Progenitor cell of endocrine pancreas (in vitro differentiated cells): ENCODE measurements at places on chromosomes 1 and 21.

DNA sequence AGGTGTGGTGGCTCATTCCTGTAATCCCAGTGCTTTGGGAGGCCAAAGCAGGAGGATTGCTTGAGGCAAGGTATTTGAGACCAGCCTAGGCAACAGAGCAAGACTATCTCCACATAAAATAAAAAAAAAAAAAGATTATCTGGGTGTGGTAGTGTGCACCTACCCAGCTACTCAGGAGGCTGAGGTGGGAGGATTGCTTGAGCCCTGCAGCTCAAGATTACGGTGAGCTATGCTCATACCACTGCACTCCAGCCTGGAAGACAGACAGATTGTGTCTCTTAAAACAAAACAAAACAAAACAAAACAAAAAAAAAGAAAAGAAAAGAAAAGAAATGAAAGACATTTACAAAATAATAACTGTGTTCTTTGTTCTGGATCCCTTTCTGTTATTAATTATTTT lies 6.1 kb upstream of the TLCD4 start:
- no peak overlapping the region for H3K4me3 ChIP-seq
- no peaks in the 10 kb centered on the region for H3K36me3 ChIP-seq
- no peak overlapping the region for H3K27ac ChIP-seq
- DNase-seq: no peak
- no peaks in the 10 kb centered on the region for H3K27me3 ChIP-seq

DNA sequence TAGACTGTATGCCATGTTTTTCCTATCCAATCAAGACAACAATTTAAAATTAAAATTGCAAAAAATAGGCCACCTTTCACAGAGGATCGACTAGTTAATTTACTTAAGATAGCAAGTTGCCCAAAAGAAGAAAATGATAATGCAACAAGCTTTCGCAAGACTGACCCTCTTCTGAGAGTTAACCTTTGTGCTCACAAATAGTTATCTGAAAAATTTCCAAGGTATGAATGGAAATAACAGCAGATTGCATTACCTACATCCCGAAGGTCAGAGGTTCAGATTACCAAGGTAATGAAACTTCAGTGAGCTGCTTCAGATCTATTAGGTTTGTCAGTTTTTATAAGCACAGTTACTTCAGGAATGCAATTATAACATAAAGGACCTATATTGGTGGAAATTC lies 298.0 kb downstream of the KCTD3 start:
- H3K4me1 ChIP-seq: peaks cover 5% of the 10 kb centered on the region
- no peak overlapping the region for H3K27ac ChIP-seq
- no peak overlapping the region for H3K4me3 ChIP-seq
- H3K27me3 ChIP-seq: peaks cover 3% of the 10 kb centered on the region

DNA sequence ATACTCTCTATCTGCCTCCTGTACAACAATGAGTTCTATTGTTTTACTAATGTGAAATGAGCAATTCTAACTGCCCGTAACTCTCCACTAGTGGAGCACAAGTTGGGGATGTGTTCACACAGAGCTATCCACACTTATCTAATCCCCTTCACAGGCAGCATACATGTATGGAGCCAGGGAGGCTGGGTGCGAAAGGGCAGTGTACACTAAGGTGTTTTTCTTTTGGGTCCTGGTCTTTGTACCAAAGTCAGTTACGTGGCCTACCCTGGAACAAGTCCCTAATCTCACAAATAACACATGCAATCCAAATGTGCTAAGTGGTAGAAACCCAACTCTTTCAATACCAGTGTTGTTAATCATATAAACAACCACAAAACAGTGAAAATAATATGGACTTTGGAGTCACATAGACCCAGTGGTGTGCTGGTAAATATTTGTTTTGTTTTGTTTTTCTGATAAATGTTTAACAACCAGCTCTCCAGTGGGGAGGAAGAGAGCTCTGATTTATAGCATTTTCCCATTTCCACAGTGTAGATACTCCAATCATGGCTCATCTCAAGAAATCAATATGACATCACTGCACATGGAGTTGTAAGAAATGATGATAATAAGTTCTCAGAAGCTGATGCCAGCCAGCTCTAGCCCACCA lies 319.9 kb upstream of the DUSP10 start:
- no peaks in the 10 kb centered on the region for H3K27me3 ChIP-seq
- DNase-seq: no peak
- H3K4me1 ChIP-seq: peaks cover 20% of the 10 kb centered on the region
- peak overlapping the region; percentile 45 for H3K27ac ChIP-seq
- no peak overlapping the region for H3K4me3 ChIP-seq
- no peaks in the 10 kb centered on the region for H3K36me3 ChIP-seq

DNA sequence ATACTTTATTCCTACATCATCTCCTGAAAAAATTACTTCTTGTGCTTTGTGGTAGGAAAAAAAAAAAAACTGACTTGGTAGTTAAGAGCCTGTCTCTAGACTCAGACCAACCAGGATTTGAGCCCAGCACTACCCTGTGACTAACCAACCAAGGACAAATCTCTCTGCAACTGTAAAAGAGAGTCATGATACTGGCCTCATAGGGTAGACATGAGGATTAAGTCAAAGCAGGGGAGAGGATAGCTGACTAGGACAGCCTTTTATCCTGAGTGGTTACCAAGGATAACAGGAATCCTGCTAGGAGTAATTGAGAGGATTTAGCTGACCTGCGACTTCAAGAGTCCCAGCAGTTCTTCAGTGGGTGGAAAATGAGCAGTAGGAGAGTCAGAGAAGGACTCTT lies 112.8 kb downstream of the C1orf21 start:
- no peaks in the 10 kb centered on the region for H3K27me3 ChIP-seq
- no peak for DNase-seq
- H3K4me3 ChIP-seq: no peak overlapping the region
- H3K4me1 ChIP-seq: peaks cover 2% of the 10 kb centered on the region
- no peaks in the 10 kb centered on the region for H3K36me3 ChIP-seq

DNA sequence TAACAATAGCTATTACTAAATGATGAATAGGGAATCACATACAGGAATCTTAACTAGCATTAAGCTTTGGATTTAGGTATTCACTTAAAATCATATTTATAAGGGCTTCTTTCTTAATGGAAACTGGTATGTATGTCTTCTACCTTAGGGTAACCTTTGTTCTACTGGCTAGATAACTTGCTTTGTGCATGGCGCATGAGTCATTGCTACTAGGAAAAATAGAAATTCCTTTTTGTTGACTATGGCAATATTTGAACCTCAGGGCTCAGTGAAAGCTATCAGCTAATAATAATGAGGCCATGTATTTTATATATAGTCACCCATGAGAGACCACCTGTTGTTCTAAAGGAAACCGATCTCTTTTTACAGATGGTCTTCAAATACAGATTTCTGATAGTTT lies 72.5 kb downstream of the RPS6KC1 start:
- peaks cover 19% of the 10 kb centered on the region for H3K4me1 ChIP-seq
- no peak overlapping the region for H3K4me3 ChIP-seq
- no peaks in the 10 kb centered on the region for H3K27me3 ChIP-seq
- H3K27ac ChIP-seq: no peak overlapping the region
- peaks cover 2% of the 10 kb centered on the region for H3K36me3 ChIP-seq

DNA sequence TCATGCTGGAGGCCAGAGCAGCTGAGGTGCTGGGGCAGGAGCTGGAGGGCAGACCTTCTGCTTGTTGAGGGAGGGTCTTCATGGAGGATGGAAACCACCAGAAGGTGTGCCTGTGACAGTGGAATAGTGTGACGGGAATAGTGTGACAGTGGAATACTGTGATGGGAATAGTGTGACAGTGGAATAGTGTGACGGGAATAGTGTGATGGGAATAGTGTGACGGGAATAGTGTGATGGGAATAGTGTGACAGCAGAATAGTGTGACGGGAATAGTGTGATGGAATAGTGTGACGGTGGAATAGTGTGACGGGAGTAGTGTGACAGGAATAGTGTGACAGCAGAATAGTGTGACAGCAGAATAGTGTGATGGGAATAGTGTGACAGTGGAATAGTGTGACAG lies 325.1 kb downstream of the HHAT start:
- H3K4me3 ChIP-seq: no peak overlapping the region
- H3K27ac ChIP-seq: no peak overlapping the region
- DNase-seq: no peak
- no peaks in the 10 kb centered on the region for H3K27me3 ChIP-seq
- H3K36me3 ChIP-seq: peaks cover 6% of the 10 kb centered on the region

DNA sequence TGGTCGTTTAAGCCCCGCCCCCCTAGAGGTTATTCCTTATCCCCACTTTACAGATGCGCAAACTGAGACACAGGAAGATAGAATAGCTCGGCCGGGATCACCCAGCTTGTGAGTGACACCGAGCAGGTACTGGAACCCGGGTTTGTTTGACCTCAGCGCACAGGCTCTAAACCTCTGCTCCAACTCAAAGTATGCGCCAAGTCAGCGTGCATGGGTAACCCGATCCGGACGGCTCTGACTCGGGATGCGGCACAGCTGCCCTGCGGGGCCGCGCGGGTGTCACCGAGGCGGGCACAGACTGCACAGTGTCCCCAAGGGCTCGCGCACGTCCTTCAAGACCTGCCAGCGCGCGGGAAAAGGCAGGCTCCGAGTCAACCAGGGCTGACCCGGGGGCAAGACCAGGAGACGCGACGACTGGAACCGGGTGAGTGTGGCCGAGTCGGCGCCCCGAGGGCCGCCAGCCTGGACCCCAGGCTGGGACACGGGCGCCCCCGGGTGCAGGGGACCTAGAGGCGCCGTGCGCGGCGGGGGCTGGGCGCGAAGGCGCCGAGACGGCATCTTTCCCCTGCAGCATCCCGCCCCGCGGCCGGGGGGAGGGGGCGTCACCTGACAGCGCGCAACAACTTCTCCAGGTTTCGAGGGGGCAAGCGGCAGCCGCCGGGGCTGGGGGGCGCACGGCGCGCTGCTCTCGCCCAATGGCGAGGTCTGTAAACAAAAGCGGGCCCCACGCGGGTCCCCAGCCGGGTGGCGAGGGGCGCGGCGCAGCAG lies 101.9 kb upstream of the SOD1 start:
- DNase-seq: peak; percentile 27
- H3K36me3 ChIP-seq: peaks cover 1% of the 10 kb centered on the region
- no peak overlapping the region for H3K27ac ChIP-seq
- peaks cover 5% of the 10 kb centered on the region for H3K27me3 ChIP-seq
- H3K4me1 ChIP-seq: peaks cover 40% of the 10 kb centered on the region

GRCh38 chr1:94778808-94779207 lies 41.3 kb upstream of the SLC44A3 start:
- no peaks in the 10 kb centered on the region for H3K36me3 ChIP-seq
- H3K27ac ChIP-seq: peak overlapping the region; percentile 88
- no peak for DNase-seq
- H3K4me1 ChIP-seq: peaks cover 35% of the 10 kb centered on the region

DNA sequence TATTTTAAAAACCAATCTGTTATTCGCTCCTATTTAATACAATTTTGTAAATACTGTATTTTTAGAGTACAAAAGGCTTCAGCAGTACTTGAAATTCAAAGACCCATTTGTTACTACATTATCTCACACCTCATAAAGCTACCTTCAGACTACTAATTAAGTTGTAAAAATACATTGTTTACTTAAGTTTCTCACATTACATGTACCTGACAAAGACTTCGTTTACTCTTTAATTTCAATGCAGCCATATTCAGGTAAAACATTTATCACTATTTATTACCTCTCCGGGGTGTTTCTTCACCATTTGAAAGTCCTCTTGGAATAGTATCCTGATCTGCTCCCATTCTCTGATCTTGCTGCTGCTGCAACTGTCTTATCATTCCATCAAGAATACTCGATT lies 55.2 kb downstream of the BRWD1 start:
- no peak overlapping the region for H3K27ac ChIP-seq
- peaks cover 20% of the 10 kb centered on the region for H3K36me3 ChIP-seq
- H3K27me3 ChIP-seq: no peaks in the 10 kb centered on the region
- H3K4me3 ChIP-seq: no peak overlapping the region

DNA sequence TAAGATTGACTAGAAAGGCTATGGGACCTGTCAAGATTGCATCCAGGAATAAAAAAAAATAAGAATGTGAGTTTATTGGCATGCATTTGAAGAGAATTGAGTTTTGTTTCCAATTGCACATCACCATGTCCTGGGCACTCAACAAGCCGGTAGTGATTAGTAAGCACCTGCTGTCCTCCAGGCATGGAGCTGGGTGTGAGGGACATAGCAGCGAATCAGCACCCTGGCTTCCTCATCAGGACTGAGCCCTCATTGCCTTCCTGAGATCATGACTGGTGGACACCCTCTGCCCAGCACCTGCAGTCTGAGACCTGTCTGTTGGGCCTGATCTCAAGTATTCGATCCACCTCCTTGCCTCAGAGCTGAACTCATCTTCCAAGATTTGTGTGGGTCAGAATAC lies 26.8 kb downstream of the S100A6 start:
- no peak overlapping the region for H3K4me3 ChIP-seq
- DNase-seq: no peak
- H3K36me3 ChIP-seq: no peaks in the 10 kb centered on the region
- H3K27ac ChIP-seq: no peak overlapping the region
- H3K27me3 ChIP-seq: peaks cover 3% of the 10 kb centered on the region

DNA sequence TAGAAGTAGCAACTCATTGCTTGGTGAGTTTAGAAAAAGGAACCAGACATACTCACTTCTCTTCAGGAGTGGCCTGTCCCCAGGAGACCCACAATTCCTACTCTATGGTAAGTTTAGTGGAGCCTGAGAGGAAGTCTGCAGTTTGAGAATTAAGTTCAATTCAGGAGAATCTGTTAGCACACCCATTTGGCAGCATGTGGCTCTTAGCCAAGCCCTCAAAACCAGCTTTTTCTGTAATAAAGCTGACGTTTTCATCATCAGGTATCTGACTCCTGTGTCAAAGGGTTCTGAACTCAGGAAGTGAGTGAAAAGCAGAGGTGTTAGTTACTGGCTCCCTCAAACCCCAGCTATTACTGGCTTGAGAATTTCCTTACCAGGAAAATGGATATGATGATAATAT lies 20.4 kb upstream of the RGS16 start:
- H3K4me1 ChIP-seq: no peaks in the 10 kb centered on the region
- H3K27ac ChIP-seq: no peak overlapping the region
- H3K36me3 ChIP-seq: no peaks in the 10 kb centered on the region
- no peak overlapping the region for H3K4me3 ChIP-seq
- no peaks in the 10 kb centered on the region for H3K27me3 ChIP-seq

DNA sequence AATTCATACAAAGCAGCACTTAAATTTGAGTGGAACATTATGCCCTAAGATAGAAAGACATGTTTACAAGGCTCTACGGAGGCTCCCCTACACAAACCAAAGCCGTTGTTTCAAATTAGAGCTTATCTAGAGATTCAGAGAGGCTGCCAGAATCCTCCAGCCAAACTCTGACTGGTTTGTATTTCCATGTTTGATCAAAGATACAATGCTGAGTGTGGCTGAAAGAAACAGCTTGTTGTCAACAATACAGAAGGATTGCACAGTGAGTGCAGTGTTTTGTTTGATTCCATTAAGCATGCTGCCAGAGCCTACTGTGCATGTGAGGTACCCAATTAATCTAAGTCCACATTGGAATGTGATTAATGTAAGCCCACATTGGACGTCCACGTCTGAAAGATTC lies 402.7 kb downstream of the DISC1 start:
- H3K27ac ChIP-seq: no peak overlapping the region
- H3K36me3 ChIP-seq: peaks cover 1% of the 10 kb centered on the region
- H3K27me3 ChIP-seq: peaks cover 17% of the 10 kb centered on the region
- peaks cover 8% of the 10 kb centered on the region for H3K4me1 ChIP-seq
- H3K4me3 ChIP-seq: no peak overlapping the region

GRCh38 chr1:162093095-162093494 lies 23.6 kb downstream of the NOS1AP start:
- peaks cover 10% of the 10 kb centered on the region for H3K4me1 ChIP-seq
- H3K27ac ChIP-seq: no peak overlapping the region
- no peaks in the 10 kb centered on the region for H3K36me3 ChIP-seq
- H3K4me3 ChIP-seq: no peak overlapping the region
- no peak for DNase-seq

GRCh38 chr1:20486457-20487235 lies 636 bp upstream of the CAMK2N1 start:
- peak; percentile 85 for DNase-seq
- H3K27ac ChIP-seq: peak overlapping the region; percentile 92
- H3K4me1 ChIP-seq: peaks cover 21% of the 10 kb centered on the region
- peak overlapping the region; percentile 75 for H3K4me3 ChIP-seq
